ENCODE measurements at places on chromosomes 4 and X.

- no peak for DNase-seq
These were observed 2.3 kb upstream of the EMD start for GRCh38 chrX:154376774-154377173.

DNA sequence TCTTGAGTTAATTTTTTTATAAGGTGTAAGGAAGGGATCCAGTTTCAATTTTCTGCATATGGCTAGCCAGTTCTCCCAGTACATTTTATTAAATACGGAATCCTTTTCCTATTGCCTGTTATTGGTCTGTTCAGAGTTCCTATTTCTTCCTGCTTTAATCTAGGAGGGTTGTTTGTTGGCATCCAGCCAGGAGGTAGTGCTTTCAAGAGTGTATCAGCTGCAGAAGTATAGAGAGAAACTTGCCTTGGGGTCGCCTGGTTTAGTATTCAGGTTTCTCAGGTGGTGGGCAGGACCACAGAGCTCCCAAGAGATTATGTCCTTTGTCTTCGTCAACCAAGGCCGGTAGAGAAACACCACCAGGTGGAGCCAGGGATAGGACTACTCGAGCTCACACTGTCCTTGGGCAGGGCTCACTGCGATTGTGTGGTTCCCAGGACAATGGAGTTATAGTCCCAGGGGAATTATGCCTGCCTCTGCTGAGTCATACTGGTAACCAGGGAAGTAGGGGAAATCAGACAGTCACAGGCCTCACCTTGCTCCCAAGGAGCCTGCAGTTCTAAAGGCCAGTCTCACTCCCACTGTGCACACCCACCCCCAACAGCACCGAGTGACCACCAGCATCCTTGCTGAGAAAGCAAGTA, 168.1 kb downstream of the VSIG4 start:
- DNase-seq, result no peak

- no peak for DNase-seq
These were observed 233.9 kb upstream of the CXXC4 start for GRCh38 chr4:104728380-104729122.

DNA sequence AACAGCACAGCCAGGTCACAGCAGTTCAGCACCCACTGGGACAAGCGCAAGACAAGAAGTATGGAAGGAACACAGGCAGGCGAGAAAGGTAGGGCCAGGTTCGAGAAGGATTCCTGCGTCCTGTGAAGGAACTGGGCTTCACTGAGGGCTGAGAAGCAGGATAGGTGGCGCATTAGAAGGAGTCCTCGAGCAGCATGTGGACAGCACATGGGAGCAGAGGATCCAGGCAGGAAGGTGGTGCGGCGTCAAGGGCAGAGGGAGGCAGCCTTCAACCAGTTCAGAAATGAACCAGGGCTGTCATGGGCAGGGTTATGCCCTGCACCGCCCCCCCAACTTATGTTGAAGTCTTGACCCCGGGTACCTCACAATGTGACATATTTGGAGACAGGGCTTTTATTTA, 30.8 kb upstream of the LAP3 start:
- no peak for DNase-seq

- no peak for DNase-seq
These were observed 3.4 kb downstream of the FOXO4 start for GRCh38 chrX:71098951-71099506.

- DNase-seq, result no peak
These were observed 6.1 kb downstream of the UBQLN2 start for GRCh38 chrX:56569378-56570057.

- no peak for DNase-seq
These were observed 61.2 kb downstream of the TRMT44 start for GRCh38 chr4:8501781-8502180.

- DNase-seq, result peak; percentile 24
These were observed 11.6 kb downstream of the PAGE4 start for GRCh38 chrX:49840679-49841078.

DNA sequence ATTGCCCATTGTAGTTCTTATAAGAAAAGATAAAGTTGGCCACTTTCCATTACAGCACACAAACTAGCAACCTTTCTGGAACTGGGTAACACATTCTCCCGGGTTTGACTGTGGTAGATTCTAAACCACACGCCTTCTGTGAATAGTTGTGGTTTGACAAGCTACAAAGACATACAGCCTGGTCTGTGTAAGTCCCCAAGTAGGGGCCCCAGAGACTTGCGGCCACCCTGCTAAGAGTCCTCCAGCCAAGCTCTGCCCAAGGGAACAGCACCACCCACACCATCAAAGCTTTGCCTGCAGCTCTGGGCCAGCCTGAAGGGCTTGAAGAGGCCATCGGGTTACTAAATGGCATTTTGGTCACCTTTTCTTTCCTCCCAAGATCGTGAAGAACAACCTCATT, 203.4 kb downstream of the MAML3 start:
- no peak for DNase-seq

GRCh38 chr4:78534286-78534955, 17.1 kb upstream of the ANXA3 start:
- no peak for DNase-seq

- no peak for DNase-seq
These were observed 209.3 kb downstream of the GPC3 start for GRCh38 chrX:133776072-133776471.

DNA sequence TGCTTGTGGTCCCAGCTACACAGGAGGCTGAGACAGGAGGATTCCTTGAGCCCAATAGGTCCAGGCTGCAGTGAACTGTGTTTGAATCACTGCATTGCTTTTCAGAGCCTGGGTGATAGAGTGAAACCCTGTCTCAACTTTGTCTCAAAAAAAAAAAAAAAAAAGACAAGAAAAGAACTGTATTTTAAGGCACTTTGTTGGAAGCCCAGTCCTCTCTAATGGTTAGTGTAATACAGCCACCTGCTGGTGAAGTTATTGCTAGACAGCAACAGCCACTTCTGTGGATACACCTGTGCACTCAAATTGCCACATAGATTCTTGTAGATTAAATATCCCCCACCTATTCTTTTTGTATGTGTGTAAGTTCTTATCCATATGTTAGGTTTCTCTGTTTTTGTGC, 10.1 kb upstream of the FGG start:
- DNase-seq, result peak; percentile 39

- DNase-seq, result no peak
These were observed 104.9 kb downstream of the PCDH18 start for GRCh38 chr4:137427411-137427810.

GRCh38 chrX:143378851-143379250, 138.4 kb downstream of the SPANXN3 start:
- no peak for DNase-seq

DNA sequence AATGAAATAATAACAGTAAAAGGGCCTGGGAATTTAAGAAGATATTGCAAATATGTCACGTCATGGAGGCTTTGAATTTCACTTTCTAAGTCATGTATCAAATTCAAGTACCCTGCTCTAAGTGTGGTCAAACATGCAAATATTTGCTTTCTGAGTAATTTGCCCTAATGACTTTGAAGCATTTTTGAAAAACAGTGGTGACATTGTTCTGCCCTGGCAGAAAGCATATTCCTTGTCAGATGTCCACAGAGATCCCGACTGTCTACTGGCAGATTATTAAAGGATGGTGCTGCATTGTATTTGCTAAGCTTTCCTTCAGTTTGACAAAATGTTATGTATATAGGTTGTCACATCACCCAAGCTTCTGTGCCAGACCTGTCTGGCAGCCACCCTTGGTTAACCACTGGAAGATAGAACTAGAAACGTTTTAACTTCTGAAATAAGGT, 92.5 kb downstream of the ANK2 start:
- peak; percentile 58 for DNase-seq

GRCh38 chr4:90190525-90190924, 63.3 kb downstream of the CCSER1 start:
- no peak for DNase-seq

- no peak for DNase-seq
These were observed 202.0 kb downstream of the PAPSS1 start for GRCh38 chr4:107518076-107518475.

- no peak for DNase-seq
These were observed 381.7 kb downstream of the GPAT3 start for GRCh38 chr4:83917572-83917971.

DNA sequence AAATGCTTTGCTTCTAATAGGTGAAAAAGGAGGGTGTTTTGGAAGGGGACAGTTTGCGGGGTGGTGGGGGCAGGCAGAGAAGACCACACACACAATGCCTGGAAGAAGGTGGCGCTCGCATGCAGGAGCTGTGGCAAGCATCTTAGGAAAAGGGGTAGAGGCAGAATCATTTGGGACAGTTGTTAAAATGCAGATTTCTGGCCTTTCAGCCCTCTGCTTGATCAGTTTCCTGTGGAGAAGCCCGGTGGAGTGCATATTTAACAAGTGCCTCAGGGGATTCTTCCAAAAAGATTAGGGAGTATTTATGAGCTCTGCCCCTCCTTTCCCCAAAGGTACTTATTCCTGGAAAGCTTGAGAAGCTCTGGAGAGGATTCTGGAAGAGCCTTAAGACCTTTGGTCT, 4.8 kb downstream of the NOCT start:
- DNase-seq, result no peak

- no peak for DNase-seq
These were observed 57.0 kb upstream of the GRPEL1 start for GRCh38 chr4:7124689-7125442.

DNA sequence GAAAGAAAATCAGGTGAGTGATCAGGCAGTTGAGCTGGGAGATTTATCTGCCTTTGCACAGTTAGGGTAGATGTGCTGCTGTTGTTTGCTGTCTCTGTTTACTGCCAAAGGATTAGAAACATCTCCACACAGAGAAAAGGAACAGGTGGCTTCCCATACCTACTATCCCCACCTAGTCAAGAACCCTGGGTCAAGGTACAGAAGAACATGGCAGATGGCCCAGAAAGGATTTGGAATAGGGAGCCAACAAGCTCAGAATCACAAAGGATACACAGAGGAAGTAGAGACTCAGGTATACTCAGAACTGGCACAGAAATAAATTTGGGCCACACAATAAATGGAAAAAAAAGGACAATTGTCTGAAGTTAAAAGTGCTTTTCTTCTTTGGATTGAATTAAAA, 64.3 kb downstream of the TIGD2 start:
- DNase-seq, result no peak

DNA sequence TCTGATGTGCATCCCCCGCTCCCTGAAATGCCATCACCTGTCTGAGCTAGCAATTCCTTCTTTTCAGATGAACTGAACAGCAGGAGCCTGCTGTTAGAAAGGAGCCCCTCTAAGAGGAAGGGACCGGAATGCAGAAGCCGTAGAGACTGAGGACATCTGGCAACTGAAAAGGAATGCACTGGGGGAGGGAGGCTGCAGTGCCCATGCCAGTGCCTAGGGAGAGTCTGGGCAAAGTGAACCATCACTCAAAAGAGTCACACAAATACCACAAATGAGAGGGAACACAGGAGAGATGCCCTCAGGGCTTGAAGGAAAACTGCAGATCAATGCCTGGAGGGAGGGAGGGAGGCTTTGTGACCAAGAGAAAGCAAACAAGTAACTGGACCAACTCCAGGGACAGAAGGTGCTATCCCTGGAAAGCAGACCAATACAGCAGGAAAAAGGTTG, 93.9 kb upstream of the CBR4 start:
- DNase-seq, result no peak

GRCh38 chr4:64464581-64464980, 55.3 kb upstream of the TECRL start:
- no peak for DNase-seq

- no peak for DNase-seq
These were observed 758 bp downstream of the SDAD1 start for GRCh38 chr4:75989846-75990528.

- no peak for DNase-seq
These were observed 48.7 kb upstream of the FGF16 start for GRCh38 chrX:77398330-77398954.

GRCh38 chr4:84582988-84583875, at the start of gene CDS1:
CDS1 (plus strand) TSS chr4:84583127; CDS start chr4:84583402, 275 bp downstream.
- DNase-seq, result no peak

DNA sequence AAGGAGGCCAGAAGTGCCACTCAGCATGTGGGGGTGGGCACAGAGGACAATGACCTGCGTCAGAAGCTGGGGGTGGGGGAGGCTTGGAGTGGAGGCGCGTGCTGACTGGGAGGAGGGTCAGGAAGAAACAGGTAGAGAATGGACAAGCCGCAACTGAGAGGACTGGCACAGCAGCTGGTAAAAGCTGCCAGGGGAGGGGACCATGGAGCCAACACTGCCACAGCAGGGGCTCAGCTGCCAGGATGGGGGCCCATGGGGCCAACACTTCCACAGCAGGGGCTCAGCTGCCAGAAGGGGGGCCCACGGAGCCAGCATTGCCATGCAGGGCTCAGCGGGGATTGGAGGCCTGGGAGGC, 19.1 kb downstream of the RNF212 start:
- no peak for DNase-seq

DNA sequence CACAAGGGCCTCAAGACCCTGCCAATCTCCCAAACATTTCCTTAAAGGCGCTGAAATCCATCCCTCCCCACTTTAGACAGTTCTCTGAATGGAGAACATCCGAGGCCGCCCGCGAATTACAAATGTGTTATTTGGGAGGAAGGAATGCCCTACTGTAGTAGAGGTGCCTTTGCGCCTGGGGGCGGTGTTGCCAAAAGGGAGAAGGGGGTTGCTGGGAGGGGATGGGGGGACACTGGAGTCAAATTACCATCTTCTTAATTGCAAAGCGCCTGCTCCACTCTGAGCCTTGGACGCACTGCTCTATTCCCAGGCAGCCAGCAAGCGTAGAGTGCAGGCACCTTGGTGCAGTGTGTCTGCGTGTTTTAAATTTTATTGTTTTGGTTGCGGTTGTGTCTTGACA, 2.7 kb downstream of the TMEM255A start:
- no peak for DNase-seq

GRCh38 chrX:150587585-150588503, 19.4 kb downstream of the MTM1 start:
- DNase-seq, result no peak

GRCh38 chr4:186676531-186677161, 47.0 kb downstream of the FAT1 start:
- DNase-seq, result no peak

- no peak for DNase-seq
These were observed 185.3 kb downstream of the MAPK10 start for GRCh38 chr4:86174506-86174905.

GRCh38 chr4:54498661-54499111, 159.1 kb upstream of the KIT start:
- no peak for DNase-seq

DNA sequence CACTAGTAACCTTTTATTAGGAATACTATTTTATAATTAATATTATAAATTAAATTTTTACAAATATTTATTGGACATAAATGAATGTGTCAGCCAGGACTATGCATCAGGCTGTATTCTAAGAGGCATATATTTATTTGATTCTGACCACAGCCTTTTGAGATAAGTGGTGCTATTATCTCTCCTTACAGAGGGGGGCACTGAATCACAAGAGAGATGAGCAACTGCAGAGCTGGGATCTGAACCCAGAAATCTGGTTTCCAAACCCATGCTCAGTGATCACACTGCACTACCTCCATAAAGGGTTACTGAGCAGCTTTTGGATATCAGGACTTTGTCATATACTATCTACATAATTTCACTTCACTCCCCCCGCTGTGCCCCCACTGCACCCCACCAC, 322.0 kb downstream of the TMA16 start:
- no peak for DNase-seq

- no peak for DNase-seq
These were observed 407.1 kb upstream of the FRG1 start for GRCh38 chr4:189533603-189534002.

Measured in hippocampal formation (tissue), 2 donors.